Hematopoietic multipotent progenitor cell treated with erythropoietin and hydrocortisone succinate and interleukin-3 and kit ligand, for 15 days (in vitro differentiated cells): ENCODE measurements at places on chromosomes 4 and X.

DNA sequence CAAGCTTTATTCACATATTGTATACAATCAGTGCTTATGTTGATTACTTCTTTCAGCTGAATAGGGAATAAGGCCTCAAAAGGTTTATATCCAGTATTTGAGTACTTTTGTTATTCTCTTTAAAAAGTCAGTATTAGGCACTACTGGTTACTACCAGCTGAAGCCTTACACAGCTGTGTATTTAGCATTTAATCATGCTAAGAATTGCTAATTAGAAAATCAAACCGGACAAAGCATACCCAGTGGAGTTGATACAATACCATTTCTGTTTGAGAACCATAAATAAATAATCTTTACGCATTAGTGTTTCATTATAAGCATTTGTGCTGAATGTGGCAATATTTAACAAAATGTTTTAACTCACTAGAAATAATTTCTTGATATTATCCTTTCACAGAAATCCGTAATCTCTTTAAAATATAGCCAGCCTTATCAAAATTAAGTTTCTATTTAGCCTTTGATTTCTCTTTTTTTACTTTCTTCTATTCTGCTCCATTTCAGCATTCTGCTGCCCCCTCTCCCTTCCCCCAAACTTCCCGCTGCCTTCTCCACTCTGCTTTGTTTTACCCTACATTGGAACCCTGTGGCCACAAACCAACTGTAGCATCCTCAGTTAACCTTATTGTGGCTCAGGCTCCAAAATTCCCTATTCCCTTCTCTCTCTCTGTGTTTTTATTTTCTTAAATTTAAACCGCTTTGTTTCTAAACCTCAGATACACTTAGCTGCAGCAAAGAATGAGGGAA lies 37.8 kb downstream of the UGT8 start:
- no peak for DNase-seq

GRCh38 chr4:119299260-119299671 lies 22.7 kb downstream of the FABP2 start:
- peak; percentile 7 for DNase-seq

GRCh38 chr4:45082101-45082500 lies 355.7 kb upstream of the GNPDA2 start:
- DNase-seq, result no peak

GRCh38 chrX:118026631-118027030 lies 90.0 kb downstream of the KLHL13 start:
- DNase-seq, result no peak

- no peak for DNase-seq
Observed at GRCh38 chr4:3789587-3789986, 23.4 kb downstream of the ADRA2C start.

GRCh38 chrX:33062041-33062440 lies 149.3 kb downstream of the DMD start:
- no peak for DNase-seq

GRCh38 chr4:145216535-145216934 lies 36.1 kb upstream of the OTUD4 start:
- DNase-seq, result no peak

DNA sequence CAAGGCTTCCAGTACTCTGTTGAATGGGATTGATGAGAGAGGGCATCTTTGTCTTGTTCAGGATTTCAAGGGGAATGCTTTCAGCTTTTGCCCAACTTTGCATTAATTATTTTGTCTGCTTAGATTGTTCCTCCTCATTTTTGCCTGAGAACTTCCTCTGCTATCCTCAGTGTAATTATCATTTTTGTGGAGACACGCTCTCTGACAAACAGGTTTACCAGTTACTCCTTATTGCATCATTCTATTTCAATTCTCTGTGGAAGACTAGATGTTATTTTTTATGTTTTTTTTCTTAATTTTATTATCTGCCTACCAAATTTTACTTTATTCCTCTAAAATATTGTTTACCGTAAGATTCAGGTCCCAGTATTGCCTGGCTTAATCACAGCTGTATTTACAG lies 349.2 kb downstream of the ADGRL3 start:
- DNase-seq, result no peak

GRCh38 chr4:184370711-184371389 lies 103.5 kb downstream of the IRF2 start:
- DNase-seq, result no peak

DNA sequence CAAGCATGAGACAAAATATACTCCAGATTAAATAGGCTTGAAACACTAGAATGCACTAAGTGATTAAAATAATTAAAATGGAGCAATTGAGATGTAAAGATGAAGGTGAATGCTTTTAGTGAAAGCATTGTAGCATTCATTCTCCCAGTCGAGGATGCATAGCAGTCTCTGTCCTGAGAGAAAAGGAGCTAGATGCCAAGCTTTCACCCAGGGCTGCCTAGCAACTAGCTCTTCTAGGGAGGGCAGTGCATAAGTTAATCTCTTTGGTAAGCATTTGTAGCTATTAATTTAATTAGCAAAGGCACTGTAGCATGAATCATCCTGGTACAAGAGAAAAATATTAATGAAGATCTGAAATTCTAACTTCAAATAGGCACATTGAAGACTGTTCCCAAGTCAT lies 1014.8 kb downstream of the C4orf33 start:
- DNase-seq, result no peak

DNA sequence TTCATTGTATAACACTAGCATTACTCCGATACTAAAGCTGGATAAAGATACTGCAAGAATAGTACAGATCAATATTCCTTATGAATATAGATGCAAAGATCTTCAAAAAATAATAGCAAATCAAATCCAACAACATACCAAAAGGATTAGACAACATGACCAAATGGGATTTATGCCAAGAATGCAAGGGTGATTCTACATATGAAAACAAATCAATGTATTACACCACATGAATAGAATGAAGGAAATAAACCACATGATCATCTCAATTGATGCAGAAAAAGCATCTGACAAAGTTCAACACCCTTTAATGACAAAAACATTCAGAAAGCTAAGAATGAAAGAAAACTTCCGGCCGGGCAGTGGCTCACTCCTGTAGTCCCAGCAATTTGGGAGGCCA lies 42.8 kb downstream of the CUL4B start:
- no peak for DNase-seq

DNA sequence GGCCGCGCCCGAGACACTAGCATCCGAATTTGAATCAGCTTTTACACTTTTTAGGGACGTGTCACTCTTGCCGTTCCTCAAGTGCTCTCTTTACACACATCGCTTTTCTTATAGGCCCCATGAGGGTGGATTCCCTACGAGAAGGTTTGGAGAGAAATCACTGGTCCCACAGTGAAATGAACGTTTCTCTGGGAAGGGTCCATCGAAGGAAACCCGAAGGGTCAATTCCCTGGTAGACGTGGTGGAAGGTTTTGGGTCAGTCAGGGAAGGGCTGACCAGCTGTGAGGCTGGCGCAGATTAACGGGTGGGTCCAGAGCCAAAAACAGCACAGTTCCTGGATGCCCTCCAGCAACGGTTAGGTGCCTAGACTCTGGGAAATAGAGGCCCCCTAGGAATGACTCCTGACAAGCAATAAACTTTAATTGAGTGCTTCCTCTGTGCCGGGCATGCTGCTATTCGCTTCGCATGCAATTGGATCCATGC lies 35.9 kb downstream of the ETDC start:
- peak; percentile 7 for DNase-seq

- no peak for DNase-seq
Observed at GRCh38 chrX:134758652-134759051, 100.4 kb upstream of the PLAC1 start.

DNA sequence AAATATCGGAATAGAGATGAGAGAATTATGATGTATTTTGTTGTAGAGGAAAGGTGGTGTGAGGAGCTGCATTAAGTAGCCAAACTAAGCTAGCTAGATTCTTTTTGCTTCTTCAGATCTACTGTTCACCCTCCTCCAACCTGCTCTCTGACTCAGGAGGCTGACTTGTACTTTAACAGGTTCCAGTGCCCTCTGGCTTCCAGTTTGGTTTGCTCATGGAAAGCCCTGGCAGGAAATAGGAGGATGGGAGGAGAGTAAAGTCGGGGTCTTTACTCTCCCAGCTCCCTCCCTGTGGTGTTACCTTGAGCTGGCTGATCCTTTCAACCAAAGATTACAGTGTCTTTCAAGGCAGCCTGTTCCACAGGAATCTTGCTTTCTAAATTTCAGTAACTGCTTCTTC lies 277.0 kb upstream of the EDA2R start:
- no peak for DNase-seq

DNA sequence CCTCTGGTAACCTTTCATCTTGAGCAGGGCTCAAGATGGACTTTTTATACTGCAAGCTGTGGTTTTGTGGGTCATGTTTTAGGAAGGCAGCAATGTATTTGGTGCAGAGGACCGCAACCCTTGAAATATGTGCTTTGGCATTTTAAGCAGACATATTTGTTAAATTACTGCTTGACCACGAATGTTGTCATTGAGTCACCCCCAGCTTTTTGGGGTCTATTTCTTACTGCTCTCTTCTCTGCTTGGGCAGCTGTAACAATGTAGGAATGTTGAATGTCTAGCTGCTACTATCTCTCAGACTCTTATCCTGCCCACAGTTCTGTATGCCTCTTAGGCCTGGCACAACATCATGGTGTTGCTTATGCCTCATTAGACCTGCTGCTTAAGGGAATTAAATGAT lies 6.0 kb downstream of the RBPJ start:
- no peak for DNase-seq

- DNase-seq, result no peak
Observed at GRCh38 chrX:70496491-70496890, 51.9 kb downstream of the DLG3 start.

- DNase-seq, result no peak
Observed at GRCh38 chrX:138856881-138857604, 145.5 kb upstream of the FGF13 start.

- DNase-seq, result no peak
Observed at GRCh38 chr4:156945532-156945931, 26.1 kb downstream of the PDGFC start.

GRCh38 chr4:114191496-114191895 lies 212.0 kb upstream of the ARSJ start:
- DNase-seq, result no peak

GRCh38 chr4:170386971-170387370 lies 297.2 kb upstream of the AADAT start:
- DNase-seq, result no peak

DNA sequence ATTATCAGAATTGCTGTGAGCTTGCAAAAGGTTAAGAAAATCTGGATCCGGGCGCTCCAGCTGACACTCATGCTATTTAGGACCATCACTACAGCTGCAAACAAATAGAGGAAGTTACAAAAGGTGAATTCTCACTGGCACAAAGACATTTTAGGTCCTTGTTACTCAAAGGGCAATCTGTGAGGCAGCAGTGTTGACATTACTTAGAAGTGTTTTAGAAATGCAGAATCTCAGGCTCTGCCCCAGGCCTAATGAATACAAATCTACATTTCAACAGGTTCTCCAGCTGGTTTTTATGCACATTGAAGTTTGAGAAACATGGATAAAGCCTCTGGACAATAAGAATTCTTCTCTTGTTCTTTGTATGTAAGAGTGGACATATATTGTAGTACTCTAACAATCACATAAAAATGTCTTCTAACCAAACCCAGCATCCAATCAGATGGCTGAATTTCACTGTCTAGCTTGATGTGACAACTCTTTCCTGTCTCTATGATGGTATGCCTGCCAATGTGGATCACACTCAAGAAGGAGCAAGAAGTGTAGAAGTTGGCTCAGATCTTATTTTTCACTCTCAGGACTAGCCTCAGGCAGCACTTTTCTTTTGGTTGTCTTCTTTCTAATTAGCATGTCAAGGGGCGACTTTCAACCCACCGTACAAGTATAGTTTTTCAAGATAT lies 18.8 kb downstream of the SLC7A11 start:
- no peak for DNase-seq
